ENCODE measurements at places on chromosomes 5 and 9.

- DNase-seq = no peak
These were observed 324.4 kb downstream of the PDE4D start for GRCh38 chr5:59569158-59569557.

DNA sequence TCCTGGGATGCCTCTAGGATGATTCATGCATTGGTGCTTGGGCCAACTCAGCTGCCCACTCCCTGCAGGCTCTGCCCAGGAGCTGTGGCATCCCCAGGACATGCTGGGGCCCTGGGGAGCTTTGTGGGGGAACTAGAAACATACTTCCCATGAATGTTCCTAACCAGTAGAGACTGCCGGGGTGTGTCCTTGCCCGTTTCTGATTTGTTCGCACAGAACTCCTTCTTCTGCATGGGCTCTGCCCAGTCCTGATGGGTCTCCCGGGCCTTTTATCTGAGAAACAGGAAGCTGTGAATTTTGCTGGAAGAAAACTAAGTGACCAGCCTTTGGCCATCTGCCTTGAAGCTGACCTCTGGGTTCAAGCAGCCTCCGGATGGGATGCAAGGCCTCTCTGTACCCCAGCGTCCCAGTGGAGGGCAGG is 71.6 kb upstream of the RNU6ATAC start:
- no peak for DNase-seq

- DNase-seq = no peak
These were observed 52.8 kb downstream of the SEMA4D start for GRCh38 chr9:89444925-89445765.

GRCh38 chr5:13278811-13279210 is 665.7 kb downstream of the DNAH5 start:
- DNase-seq = no peak

GRCh38 chr9:14561929-14562405 is 131.3 kb downstream of the ZDHHC21 start:
- no peak for DNase-seq

GRCh38 chr5:960551-960950 is 48.1 kb upstream of the NKD2 start:
- no peak for DNase-seq

GRCh38 chr5:149355688-149356087 is 2.2 kb upstream of the PCYOX1L start:
- DNase-seq = no peak

- DNase-seq = no peak
These were observed 1.2 kb downstream of the TEX10 start for GRCh38 chr9:100351508-100351907.

GRCh38 chr9:97502222-97502983 is 937 bp downstream of the TMOD1 start:
- DNase-seq = no peak

DNA sequence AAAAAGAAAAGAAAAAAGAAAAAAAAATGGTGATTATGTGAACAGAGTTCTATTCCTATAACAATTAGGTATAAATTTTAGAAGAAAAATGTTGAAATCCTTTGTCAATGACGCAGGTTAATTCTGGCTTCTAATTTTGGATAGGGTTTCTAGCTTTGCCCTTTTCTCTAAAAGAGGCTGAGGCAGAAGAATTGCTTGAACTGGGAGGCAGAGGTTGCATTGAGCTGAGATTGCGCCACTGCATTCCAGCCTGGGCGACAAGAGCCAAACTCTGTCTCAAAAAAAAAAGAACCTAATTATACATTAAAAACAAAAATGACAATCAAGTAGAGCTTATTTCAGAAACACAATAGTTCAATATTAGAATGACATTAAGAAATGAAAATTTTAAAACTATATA is 2.9 kb downstream of the STXBP1 start:
- DNase-seq = no peak

- DNase-seq = no peak
These were observed 391 bp upstream of the NRG2 start for GRCh38 chr5:140043508-140043872.

DNA sequence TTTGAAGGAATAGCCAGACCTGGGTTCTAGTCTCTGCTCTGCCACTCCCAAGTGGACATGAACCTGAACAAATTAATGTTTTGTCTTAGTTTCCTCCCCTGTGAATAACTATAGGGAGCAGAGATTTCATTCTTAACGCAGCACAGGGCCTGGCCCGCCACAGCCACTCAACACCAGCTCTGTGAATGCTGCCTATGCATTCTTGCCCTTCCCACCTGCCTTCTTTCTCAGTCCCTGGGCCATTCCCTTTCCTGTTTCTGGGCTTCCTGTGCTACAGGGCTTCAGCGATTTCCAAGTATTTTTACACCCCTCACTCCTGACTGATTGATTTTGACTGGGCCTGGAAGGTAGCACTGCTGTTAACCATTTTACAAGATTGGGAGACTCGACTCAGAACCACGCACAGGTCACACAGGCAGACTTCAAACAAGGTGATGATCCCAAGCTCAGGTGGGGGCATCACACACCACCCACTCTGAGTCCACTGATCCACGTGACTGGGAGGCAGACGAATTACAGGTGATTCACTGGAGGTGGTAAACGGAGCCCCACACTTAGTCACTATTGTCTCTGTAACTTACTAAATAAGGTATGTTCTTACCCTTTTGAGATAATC is 21.4 kb downstream of the PTPN3 start:
- no peak for DNase-seq

GRCh38 chr5:178284093-178284675 is 51.6 kb upstream of the PHYKPL start:
- DNase-seq = no peak

All from non-pigmented ciliary epithelial cell (primary cell).